ENCODE measurements at places on chromosomes 16 and 17.

DNA sequence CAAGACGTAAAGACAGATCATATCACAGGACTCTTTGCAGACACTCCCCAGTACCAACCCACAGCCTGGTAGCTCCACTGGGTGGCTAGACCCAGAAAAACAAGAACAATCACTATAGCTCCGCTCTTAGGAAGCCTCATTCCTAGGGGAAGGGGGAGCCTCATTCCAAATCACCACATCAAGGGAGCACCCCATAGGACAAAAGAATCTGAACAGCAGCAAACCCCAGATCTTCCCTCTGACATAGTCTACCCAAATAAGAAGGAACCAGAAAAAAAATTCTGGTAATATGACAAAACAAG is 237.8 kb downstream of the CEP112 start:
- DNase-seq = no peak

DNA sequence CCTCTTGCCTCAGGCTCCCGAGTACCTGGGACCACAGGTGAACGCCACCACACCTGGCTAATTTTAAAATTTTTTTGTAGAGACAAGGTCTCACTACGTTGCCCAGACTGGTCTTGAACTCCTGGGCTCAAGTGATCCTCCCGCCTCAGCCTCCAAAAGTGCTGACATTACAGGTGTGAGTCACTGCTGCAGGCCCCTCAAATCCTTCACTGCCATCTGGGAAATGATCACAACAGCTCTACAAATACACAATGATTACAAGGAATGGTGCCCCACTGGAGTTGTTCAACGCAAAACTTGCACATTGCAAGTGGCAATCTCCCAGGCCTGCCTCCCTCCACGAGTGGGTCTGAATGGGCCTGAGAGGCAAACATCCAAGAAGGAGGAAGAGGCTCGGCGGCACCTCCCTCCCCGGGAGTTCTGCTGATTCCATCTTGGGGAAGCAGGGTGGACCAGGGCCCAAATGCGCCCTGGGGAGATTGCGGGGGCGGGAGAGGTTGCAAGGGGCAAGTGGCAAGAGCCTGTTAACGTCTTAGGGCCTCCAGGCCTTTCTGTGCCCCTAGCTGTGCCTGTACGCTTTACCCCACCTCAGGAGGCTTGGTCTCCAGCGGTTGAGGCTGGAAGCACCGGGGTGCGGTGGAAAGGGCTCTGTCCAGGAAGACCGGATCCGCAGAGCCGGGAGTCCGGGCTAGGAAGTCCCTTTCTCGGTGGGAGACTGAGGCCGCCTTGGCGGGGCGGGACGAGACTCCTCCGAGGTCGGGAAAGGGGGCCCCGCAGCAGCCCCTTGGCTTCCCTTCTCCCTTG is 656 bp upstream of the IGFBP4 start:
- DNase-seq = no peak

DNA sequence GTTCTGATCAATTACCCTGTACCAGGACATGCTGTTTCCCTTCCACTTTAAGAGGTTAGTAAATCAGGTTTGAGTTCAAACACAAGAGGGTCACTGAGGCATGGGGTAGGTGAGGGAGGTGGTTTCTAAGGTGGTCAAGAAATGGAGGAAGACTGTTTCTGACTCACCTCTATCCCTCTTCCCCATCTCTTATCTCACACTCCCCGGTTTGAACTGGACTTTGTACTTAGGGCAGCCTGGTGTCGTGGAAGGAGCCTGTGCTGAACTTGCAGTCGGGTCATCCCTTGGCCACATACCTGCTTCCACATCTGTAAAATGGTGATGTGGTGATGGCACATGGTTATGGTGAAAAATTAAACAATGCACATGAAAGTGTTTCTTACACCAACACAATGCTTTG is 17.2 kb upstream of the TMEM98 start:
- DNase-seq = no peak

DNA sequence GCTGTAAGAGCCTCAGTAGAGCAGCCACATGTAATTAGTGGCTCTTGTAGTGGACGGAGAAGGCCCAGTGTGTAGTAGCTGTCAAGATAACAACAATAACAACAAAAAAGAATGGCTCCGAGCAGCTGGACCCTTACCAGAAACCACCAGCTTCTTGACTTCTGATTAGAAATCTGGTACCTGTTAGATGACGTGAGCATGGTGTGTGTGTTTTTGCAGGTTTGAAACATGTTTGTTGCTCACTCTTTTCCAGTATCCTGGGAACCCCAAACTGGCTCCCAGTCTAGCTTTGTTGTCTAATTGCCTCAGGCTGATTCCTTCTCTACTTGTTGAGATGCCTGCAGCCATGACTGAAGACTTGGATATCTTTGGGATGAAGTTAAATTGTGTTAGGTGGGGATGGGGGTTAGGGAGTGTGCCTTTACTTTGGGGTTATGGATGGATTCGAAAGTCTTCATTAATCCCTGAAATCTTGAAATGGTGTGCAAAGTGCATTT is 21.0 kb downstream of the IGF2BP1 start:
- no peak for DNase-seq

GRCh38 chr16:79632289-79632688 is 31.8 kb upstream of the MAF start:
- peak; percentile 7 for DNase-seq

DNA sequence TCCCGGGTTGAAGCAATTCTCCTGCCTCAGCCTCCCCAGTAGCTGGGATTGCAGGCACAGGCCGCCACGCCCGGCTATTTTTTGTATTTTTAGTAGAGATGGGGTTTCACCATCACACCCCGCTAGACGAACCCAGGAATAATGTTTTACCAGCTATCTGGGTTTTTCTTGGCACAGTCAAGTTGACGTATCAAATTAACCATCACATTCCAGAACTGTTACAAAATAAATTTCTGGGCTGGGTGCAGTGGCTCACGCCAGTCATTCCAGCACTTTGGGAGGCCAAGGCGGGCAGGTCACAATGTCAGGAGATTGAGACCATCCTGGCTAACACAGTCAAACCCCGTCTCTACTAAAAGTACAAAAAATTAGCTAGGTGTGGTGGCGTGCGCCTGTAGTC is 501.2 kb downstream of the SHISA9 start:
- no peak for DNase-seq

GRCh38 chr16:4092547-4093265 is 23.5 kb downstream of the ADCY9 start:
- DNase-seq = no peak

- DNase-seq = no peak
Observed at GRCh38 chr16:83389751-83390150, 418.0 kb upstream of the HSBP1 start.

GRCh38 chr17:64326420-64327054 is 63.5 kb upstream of the TEX2 start:
- DNase-seq = no peak

DNA sequence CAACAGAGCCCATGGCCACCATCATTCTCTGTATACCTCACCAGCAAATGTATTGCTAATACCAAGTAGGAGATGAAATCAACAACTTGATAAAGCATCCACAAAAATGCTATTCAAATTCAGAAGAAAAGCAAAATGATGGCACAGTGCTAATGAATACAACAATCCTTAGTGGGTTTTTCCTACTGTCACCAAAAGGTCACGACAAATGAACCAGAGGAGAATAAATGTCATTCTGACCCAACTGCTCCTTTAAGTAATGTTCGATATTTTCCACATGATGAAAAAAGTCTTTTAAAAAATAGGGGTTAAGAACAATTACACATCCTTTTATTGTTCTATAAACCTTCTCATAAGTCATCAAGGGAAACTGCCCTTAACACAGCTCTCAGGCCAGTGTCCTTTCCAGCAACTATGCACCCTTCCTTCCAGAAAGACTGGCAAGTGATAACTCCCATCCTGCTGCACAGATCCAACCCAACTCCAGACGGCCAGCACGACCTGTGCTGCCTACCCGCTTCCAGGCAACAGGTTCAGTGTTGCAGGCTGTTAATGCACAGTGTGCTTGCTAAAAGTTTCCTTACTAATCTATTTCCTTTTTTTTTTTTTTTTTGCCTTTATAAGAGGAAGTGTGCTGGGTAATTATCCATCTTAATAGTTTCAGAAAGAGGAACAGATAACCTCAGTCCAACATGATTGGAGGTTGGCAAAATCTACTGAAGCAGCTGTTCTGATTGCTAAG is 15.4 kb downstream of the FBXO31 start:
- no peak for DNase-seq

DNA sequence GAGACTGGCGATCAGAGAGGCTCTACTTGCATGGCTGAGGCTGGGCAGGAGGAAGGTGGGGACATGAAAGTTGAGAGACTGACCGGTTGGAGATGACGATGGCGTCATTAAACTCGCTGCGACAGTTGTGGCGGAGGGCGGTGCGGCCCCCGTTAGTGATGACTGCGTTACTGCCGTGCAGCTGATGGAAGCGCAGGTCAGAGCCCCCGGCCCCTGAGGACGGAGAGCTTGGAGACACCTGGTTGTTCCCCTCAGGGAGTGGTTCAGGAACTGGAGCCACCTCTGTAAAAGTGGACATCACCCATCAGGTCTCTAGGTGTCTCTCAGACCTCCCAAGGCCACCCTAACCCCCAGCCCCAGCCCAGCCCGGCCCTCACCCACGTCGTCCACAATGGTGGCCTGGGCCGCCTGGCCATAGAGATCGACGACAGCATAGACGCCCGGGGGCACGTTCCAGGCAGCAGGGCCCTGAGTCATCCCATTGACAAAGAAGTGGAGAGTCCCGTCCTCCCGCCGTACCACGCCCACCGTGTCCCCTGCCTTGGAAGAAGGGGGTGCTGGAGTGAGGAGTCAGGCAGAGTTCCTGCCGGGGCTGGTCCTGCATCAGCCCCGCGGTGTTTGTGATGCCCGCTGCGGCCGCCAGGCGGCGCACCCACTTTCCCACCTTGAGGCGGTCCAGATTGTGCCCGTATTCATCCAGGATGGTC is 5.3 kb downstream of the NEURL4 start:
- peak; percentile 74 for DNase-seq

GRCh38 chr16:66387817-66388332 is 21.4 kb downstream of the CDH5 start:
- DNase-seq = no peak

- no peak for DNase-seq
Observed at GRCh38 chr17:78944956-78945355, 19.8 kb upstream of the TIMP2 start.

- DNase-seq = no peak
Observed at GRCh38 chr16:81624760-81625543, 154.1 kb upstream of the PLCG2 start.

GRCh38 chr17:12584727-12585126 is 81.0 kb upstream of the MYOCD start:
- no peak for DNase-seq

DNA sequence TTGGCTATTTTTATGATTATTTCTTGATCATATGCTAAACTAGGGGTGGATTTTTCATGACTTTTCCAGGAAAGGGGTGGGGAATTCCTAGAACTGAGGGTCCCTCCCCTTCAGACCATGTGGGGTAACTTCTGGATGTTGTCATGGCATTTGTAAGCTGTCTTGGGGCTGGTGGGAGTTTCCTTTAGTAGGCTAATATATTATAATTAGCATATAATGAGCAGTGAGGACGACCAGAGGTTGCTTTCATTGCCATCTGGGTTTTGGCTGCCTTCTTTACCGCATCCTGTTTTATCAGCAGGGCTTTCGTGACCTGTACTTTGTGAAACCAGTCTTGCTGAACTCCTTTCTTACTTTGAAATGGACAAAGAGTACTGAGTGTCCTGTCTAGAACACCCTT is 40.4 kb upstream of the ABCA5 start:
- no peak for DNase-seq

GRCh38 chr16:70428178-70428998 is 10.5 kb downstream of the ST3GAL2 start:
- DNase-seq = peak; percentile 30

DNA sequence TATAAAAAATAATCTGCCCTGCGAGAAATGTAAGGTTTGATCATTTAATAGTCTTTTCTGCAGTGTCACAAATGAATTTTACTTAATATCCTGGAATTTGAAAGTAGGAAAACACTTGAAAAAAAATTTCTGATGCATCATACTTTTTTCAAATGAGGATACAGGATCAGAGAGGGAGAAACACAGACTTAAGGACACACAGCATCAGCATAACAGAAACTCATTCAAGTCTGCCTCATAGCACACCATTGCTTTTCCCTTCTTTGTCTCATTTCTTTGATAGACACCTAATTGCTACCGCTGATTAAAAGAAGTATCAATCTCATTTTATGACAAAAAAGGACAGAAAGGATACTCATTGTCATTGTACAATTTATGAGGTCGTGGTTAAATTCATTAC is 319.0 kb downstream of the TMEM114 start:
- no peak for DNase-seq

DNA sequence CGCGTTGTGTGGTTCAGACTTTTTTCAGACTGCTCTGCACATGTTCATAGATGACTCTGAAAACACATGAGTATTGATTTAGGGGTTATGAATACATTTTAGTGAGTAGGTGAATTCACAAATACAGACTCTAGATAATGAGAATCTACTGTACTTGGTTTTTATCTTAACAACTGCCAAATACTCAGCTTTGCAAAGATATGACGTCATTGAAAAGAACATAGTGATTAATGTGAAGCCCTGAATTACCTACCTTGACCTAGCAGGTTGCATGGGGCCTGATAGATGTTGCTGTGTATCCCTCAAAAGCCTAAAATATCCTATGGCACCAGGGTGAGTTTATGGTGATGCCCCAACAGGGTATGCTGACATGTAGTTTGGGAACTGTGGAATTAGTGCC is 98.0 kb downstream of the SHISA9 start:
- no peak for DNase-seq

GRCh38 chr16:74846714-74847113 is 72.1 kb upstream of the FA2H start:
- DNase-seq = no peak

DNA sequence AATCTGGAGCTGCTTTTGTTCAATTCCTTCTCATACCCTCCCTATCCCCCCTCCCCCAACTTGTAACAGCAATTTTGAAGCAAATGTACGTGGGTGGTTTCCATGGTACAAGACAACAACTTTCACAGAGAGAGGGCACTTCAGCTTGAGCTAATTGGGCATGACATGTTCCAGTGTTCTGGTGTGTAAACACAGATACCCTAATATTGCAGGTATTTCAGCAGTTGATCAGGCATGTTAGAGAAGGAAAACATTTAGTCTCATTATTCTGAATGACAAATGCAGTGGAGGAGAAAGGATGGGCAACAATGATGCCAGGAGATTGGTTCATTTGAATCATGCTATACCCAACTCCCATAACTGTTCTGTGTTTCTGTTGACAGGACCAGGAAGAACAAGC is 137.5 kb downstream of the TRIM37 start:
- DNase-seq = no peak

DNA sequence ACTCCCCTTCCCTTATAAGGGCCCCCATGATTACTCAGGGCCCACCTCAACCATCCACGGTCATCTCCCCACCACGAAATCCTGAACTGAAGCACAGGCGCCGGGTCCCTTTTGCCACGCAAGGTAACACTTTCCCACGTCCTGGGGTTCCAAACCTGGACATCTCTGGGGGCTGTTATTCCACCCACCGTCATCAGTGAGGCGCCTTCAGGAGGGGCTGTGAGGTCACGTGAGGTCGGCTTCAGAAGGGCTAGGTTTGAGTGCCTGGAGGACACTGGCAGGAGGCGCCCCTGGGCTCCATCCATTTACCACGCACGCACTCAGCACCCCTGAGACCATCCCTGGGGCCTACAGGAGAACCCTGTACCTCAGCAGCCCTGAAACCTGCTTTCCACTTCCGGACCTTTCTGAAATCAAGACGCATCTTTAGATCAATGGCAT is 4.1 kb downstream of the CD2BP2 start:
- DNase-seq = no peak

- DNase-seq = no peak
Observed at GRCh38 chr16:23712976-23713375, at the start of gene ERN2. Gene ERN2 (minus strand): TSS chr16:23713222. CDS start chr16:23713187, 35 bp downstream.

- no peak for DNase-seq
Observed at GRCh38 chr17:49456183-49456965, 38.7 kb upstream of the NGFR start.

Measured in CD4-positive, alpha-beta T cell treated with Interleukin-6 for 4 hours (primary cell).